Activated CD4-positive, CD25-positive, alpha-beta regulatory T cell (primary cell): ENCODE measurements at places on chromosomes 3 and 15.

DNA sequence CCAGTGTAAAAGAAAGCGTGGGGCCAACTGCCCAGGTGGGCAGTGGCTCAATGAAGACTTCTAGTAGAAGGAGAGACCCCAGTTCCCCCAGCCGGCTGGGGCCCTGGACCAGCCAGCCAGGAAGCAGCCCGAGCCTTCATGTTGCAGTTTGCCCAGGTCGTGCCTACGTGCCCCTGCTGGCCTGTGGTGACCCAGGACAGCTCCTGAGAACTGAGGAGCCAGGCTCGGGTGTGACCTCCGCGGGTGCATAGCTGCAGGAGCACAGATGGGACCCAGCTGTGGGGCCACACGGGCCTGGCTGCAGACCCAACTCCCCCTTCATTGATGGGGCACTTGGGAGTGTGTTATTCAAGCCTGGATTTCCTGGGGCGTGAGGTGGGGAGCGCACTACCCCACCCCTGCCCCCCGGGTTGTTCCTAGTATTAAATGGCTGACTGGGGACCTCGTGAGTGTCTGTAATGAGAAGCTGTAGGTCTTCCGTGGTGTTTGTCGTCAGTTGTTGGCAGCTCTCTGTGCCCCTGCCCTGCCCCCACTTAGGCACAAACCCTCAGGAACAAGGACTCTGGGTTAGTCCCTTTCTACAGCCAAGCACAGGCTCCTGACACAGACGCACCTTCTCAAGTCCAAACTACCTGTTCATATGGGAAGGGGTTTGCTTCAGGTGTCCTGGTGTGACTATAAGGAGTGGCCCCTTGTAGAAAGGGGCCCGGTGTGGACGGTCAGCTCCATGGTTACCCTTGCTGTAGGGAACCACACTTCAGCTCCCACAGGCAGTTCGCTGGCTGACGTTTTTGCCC is 39.1 kb downstream of the IDH2 start:
- no peak for DNase-seq

- no peak for DNase-seq
Observed at GRCh38 chr3:47964740-47965139, 51.5 kb downstream of the MAP4 start.

- DNase-seq, result no peak
Observed at GRCh38 chr3:44992555-44993470, 16.8 kb downstream of the EXOSC7 start.

GRCh38 chr3:128412180-128413002 is 54.3 kb downstream of the DNAJB8 start:
- no peak for DNase-seq

GRCh38 chr3:96027718-96028117 is 786.7 kb upstream of the EPHA6 start:
- DNase-seq, result no peak

DNA sequence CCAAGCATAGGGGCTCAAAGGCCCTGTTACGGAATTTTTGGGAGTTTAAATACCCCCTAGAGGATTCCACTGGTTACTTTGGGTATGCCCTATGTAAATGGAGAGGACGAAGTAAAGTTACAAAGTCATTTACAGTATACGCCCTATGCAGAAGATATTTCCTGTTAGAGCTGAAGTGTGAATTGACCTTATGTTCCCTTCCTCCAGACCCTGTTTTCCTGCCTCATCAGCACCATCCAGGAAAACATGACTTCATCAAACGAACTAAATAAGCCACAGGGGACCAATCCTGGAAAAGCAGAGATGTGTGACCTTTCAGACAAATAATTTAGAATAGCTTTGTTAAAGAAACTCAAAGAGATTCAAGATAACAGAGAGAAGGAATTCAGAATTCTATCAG is 177.4 kb downstream of the SQOR start:
- DNase-seq, result no peak

GRCh38 chr15:77371850-77372563 is 47.9 kb downstream of the PEAK1 start:
- no peak for DNase-seq
